CD4-positive, alpha-beta T cell (primary cell): ENCODE measurements at places on chromosomes 4 and X.

- DNase-seq = no peak
Observed at GRCh38 chr4:158682066-158682465, 10.0 kb downstream of the ETFDH start.

GRCh38 chr4:41281038-41281634 is 24.4 kb downstream of the UCHL1 start:
- no peak for DNase-seq

GRCh38 chr4:103634236-103634635 is 85.5 kb downstream of the TACR3 start:
- no peak for DNase-seq

DNA sequence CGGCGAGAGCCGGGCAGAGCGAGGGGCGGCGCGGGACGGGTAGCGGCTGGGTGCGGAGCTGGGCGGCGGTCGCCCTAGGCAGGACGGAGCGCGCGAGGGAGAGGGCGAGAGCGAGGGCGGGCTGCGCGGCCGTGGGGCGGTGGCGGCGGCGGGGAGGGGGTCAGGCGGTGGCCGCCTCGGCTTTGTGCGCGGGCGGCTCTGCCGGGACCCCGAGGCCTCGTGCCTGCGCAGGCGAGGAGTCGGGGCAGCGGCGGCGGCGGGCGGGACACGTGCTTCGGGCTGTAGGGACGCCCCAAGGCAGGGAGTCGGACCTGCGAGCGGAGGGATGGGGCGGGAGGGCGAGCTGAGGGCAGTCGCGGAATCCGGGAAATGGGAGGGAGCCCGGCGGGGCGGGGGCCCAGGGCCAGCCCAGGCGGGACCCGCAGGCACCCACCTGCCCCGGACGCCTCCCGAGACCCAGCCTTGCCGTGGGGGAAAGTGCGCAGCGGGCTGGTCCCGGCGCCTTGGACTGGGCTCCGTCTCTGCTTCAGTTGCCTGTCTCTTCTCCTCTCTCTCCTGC is 465 bp downstream of the BMPR1B start:
- DNase-seq = no peak

GRCh38 chr4:8547108-8547911 is 32.9 kb upstream of the GPR78 start:
- no peak for DNase-seq

GRCh38 chrX:51435101-51435500 is 61.3 kb downstream of the NUDT11 start:
- DNase-seq = no peak

GRCh38 chr4:142104041-142104440 is 467.7 kb downstream of the IL15 start:
- DNase-seq = no peak

- no peak for DNase-seq
Observed at GRCh38 chrX:46865281-46865680, 28.4 kb downstream of the RP2 start.

- DNase-seq = no peak
Observed at GRCh38 chr4:104749062-104749461, 254.4 kb upstream of the CXXC4 start.

DNA sequence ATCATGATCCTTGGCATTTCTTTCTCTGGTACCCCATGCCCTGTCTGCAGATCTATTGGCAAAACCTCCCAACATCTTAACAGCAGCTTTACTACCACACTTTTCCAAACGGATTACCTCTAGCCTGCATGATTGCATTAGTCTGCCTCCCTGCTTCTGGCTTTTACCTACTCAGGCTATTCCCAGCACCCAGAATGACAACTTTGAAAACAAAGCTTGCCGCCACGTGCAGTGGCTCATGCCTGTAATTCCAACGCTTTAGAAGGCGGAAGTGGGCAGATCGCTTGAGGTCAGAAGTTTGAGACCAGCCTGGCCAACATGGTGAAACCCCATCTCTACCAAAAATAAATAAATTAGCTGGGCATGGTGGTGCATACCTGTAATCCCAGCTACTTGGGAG is 60.2 kb downstream of the UBE2K start:
- DNase-seq = no peak

DNA sequence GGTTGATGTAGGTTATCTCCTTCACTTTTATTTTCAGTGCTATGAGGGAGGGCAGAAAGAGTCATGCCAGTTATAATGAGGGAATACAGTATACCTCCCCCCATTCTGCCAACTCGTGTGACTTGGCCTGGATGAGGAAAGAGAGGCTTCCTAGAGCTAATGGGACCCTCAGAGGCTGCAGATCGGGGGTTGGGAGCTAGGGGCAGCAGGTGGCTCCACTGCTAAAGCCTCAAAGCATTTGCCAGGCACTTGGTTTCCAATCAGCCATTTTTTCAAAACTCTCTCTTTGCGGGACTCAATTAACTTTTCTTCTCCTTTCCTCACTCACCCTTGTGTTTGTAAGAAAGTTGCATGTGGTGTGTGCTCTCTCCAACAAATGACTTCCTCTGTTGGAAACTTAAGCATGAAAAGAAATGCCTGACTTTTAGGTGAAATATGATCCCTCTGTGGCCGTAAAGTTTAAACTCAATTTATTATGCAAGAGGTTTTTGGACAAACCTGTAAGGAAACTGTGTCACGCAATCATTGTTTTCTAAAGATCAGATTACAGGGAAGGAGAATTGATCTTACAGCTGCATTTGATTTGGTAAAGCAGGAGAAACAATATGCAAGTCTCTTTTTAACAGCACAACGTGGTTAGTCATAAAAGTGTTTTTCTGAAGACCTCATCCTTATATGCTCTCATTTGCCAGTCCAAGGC is 7.0 kb downstream of the SFRP2 start:
- no peak for DNase-seq

DNA sequence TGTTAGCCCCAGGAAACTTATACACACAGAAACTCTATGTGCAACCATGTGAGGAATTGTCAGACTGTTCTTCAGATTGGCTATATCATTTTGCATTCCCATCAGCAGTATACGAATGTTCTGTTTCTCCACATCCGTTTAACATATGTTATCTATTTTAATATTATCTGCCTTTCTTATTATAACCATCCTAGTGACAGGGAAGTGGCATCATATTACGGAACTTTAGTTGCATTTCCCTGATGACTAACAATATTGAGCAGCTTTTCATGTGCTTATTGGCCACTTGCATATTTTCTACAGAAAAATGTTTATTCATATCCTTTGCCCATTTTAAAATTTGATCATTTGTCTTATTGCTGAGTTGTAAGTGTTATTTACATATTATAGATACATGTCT is 36.5 kb upstream of the IL15 start:
- DNase-seq = no peak

DNA sequence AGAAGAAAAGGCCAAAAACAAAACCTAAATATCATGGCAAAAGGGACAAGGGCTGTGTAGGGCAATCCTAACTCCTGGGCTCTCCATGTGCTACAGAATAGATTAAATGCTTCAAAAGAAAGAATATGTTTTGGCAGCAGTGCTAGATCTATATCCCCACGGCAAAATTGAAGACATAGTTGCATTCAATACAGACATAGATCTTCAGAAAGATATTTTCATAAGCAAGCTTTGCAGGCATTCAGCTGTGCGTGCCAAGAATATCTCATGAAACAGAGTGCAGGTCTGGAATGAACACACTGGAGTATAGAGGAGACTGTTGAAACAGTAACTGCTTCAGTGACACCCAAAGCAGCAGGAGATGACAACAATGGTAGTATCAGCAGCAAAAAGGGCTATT is 1476.9 kb downstream of the ARAP2 start:
- DNase-seq = no peak

DNA sequence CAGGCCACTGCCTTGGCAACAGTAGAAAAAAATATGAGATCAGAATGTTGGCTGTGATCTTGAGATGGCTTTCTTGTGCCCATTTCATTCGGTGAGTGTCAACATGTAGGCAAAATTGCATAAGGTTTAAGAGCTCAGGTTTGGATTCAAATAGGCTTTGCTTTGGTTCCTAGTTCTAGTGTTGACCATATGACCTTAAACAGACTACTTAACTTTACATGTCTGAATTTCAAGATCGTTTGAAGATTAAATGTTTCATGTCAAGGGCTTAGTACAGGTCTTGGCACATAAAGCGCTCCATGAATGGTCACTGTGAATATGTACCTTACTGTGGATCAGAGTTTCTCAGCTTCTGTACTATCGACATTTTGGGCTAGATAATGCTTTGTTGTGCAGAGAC is 204.2 kb downstream of the MGST2 start:
- no peak for DNase-seq

GRCh38 chrX:109714340-109714958 is 18.6 kb downstream of the ACSL4 start:
- DNase-seq = no peak

DNA sequence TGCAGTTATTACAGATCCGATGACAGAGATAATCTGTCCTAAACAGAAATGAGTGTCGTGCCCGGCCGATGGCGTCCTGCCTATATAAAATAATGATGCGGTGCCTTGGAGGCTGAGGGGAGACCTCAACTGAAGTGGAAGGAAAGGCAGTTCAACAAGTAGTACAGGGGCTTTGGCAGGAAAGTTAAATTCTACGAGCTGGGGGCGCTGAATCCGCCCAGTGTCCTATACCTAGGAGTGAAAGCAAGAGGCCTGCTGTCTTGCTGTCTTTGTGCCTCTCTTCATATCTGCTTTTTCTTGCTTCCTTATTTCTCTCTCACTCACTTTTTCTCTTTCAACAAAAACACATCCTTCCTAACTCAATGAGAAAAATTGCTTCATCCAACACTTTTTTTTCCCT is 82.2 kb upstream of the PRPS2 start:
- no peak for DNase-seq

GRCh38 chr4:41679991-41680390 is 68.5 kb downstream of the PHOX2B start:
- DNase-seq = no peak

GRCh38 chr4:183118585-183118984 is 19.5 kb downstream of the WWC2 start:
- DNase-seq = no peak

- DNase-seq = no peak
Observed at GRCh38 chr4:47747211-47747610, 90.7 kb downstream of the CORIN start.

- no peak for DNase-seq
Observed at GRCh38 chr4:24166501-24166900, 276.7 kb upstream of the PPARGC1A start.

- no peak for DNase-seq
Observed at GRCh38 chrX:153650959-153651358, 4.0 kb downstream of the DUSP9 start.

- DNase-seq = no peak
Observed at GRCh38 chr4:94870146-94870545, 112.4 kb downstream of the BMPR1B start.

DNA sequence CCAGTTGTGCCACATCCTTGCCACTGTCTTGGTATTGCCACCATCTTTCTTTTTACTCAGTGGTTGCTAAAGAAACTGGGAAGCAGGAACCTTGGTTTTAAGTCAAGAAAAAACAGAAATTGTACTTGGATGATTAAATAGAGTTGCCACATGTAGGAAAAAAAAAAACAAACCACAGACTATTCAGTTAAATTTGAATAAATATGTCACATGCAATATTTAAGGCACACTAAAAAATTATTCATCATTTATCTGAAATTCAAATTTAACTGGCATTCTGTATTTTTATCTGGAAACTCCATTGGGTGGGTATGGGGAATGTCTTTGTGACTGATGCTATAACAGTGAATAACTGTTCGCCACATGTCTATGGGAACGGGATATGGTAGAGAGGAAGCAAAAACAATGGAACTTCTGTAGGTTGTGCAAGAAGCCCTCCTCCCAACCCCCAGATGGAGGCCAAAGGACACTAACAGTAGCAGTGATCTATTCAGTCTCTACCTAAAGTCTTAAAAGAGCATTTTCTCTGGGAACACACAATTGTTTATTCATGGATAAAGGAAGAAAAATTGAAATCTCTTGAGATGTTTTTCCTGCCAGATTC is 57.0 kb upstream of the PLAC8 start:
- no peak for DNase-seq

DNA sequence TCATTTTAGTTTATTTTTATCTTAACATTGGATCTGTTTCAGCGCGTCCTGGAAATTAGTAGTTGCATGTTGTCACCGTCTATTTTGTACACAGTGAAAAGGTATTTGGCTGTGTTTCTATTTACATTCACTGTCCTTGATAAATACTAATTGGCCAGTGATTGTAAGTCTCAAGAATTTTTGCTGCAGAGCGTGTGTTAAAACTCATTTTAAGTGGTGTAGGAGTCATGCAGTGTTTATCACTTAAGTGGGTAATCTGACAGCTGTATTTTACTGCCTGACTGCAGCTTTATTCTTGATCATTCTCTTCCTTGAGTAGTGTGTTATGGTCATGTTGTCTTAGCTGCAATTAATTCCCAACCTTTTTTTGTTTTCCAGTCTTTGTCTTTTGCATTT is 9.8 kb downstream of the GUCY1A1 start:
- no peak for DNase-seq

DNA sequence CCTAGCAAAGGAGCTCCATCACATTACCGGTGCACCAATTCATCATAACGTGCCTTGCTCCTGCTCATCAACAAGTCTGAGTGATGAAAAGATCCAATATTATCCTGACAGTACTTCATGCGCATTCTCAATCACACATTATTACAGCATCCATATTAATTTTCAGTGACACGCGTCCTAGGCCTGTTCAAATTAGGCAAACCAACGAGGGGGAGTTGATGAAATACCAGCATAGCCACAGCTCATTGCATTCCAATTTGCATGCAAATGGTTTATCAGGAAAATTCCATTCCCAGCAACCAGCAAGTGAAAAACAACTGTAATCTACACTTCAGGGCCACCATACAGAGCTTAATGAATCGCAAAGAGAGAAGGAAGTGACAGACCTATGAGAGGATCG is 236.9 kb downstream of the DCLK2 start:
- DNase-seq = no peak

DNA sequence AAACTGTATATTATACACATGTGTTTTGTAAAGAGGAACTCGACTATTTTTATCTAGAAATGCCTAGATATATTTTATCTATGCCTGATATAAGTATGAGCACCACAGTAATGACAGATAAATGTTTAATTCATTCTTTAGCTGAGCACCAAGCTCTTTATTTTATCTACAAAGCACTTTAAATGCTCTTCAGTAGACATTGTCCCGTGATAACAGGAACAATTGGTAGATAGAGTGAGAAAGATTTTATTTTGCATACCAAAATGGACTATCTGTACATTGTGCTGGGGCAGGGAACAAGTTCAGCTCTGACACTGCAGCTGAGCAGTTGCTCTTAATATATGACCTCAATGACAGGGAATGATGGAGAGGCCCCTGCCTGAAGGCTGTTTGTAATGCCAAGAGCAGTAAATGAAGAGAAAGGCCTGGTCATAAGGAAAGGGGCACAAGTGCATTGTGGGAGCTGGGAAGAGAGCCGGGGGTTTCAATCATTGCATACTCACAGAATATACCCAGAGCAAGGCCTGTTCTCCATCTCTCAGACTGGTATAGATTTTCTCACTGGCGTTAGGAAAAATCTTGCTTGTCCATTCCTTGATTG is 57.3 kb downstream of the SEPTIN11 start:
- no peak for DNase-seq

DNA sequence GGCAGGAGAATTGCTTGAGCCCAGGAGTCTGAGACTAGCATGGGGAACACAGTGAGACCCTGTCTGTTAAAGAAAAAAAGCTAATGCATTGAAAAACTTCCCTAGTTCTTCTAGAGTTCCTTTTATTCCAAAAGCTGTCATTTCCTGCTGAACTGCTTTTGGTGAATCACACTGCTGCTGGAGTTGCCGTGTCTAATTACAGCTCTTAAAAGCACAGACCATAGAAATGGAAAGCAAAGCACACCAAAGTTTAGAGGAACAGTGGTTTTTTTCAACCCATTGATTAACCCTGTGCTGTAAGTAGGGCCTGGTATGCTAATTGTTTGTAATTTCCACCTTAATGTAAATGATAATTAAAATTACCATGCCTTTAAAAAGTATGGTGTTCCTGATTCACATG is 52.4 kb downstream of the SEPTIN11 start:
- no peak for DNase-seq
